ENCODE measurements at places on chromosomes 7 and 10. TPM values are rescaled to one million over a fixed set of nuclear protein-coding genes. Genes with fewer than 3 reads are reported as not detected.
A peak's percentile ranks its signal among the peaks of the same experiment; 100 is the strongest.

ZNF467 gene
- 0.26 TPM for total RNA-seq

MYOF gene
- total RNA-seq: 242 TPM

PAPOLB gene
- total RNA-seq: 0.13 TPM

FBXO24 gene
- total RNA-seq: 0.92 TPM

DNA sequence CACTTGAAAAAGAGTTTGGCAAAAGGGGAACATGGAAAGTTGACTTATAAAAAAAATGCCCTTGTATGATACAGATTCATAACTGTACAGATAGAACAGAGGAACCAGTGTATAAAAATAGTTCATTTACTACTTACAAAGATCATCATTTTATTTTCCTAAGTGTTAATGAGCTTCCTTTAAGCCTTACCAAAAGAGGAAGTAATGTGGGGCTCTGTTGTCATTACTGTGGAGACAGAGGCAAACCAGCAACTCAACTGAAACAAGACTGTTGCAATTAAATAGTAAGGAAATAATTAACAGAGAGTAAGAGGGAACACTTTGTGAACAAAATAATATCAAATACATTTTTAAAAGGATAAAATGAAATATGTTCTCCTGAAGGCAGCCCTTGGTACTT is 526.2 kb upstream of the ADARB2 start:
- DNase-seq: no peak

- DNase-seq: peak; percentile 9
Observed at GRCh38 chr7:14637968-14638367, 264.6 kb downstream of the DGKB start.
